ENCODE measurements at places on chromosomes 6 and 20.
A peak's percentile ranks its signal among the peaks of the same experiment; 100 is the strongest.

GRCh38 chr20:49276961-49277785, 684 bp downstream of the ZNFX1 start:
- DNase-seq: peak; percentile 58

DNA sequence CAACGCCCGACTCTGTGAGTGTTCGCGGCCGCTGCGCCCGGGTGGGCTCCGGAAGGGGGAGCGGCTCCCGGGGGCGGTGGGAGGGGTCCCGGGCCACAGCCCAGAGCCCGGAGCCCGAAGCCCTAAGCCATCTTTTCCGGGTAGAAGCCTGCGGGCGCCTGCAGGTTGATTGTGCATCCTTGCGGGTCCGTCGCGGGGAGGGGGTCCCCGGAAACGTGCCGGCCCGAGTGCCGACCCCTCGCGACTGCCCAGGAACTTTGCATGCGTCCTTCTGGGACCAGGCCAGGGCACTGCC, 413 bp downstream of the PTPRA start:
- DNase-seq: peak; percentile 78

GRCh38 chr6:9101920-9102319, 666.6 kb upstream of the SLC35B3 start:
- no peak for DNase-seq

DNA sequence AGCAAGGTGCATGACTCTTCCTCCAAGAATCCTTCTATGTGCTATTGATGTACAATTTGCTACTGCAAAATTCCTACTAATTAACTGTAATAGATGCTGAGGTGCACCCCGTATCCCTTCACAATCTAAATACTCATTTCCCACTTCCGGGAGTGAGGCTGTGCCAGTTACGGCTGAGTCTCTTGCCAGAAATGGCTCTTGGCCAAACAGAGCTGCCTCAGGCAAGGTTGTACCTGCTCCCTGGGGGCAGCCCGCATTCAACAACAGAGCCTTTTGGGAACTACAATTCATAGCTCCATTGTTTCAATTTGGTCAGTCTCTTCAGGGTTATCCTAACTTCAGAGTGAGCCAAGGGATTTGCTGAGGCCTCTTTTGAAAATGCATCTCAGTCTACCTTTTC, 789.8 kb upstream of the MAP3K7 start:
- no peak for DNase-seq

DNA sequence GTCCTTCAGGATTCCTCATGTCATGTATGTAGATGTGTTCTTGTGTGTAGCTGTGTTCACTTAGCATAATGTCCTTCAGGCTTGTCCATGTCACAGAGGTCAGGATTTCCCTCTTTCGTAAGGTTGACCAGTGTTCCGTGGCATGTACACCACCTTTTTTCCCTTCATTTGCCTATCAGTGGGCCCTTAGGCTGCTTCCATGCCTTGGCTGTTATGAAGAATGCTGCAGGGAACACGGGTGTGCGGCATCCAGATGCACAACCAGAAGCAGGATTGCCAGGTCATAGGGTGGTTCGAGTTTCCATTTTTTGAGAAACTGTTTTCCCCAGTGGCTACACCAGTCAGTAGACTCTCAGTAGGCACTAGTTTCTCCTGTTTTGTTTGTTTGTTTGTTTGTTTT, 29.2 kb downstream of the SYNDIG1 start:
- no peak for DNase-seq

- DNase-seq: no peak
Measured at GRCh38 chr6:170376386-170377043, 70.0 kb downstream of the FAM120B start.

GRCh38 chr6:75337835-75338580, 53.4 kb upstream of the TMEM30A start:
- DNase-seq: no peak

DNA sequence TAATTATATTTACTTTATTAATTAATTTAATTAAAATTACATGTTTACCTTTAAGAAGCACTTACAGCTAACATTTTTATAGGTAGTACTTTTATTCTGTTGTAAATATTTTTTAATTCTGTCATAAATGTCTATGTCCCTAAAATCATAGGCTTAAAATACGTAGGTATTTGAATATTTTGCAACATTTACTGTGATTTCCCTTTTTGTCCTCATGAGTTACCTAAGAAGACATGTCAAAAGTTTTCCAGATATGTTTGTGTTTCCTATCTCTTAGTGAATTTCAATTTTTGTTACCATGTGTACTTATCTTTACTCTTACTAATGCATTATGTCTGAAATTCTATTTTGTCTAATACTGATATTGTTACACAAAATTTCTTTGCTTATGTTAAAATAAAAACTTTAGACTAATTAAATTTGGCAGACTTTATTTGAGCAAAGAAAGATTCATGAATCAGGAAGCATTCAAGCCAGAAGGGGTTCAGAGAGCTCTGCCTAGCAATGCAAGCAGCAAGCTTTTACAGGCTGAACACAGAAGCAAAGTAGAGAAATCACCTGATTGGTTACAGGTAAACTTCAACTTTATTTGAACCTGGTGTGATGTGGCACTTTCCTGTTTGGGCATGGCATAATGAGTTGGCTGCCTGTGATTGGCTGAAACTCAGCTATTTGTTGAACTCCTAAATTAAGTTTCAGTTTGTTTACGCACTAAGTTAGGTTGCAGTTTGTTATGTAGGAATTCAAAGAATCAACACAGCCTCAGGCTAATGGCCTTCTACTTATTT, 123.2 kb upstream of the TMEM170B start:
- no peak for DNase-seq

DNA sequence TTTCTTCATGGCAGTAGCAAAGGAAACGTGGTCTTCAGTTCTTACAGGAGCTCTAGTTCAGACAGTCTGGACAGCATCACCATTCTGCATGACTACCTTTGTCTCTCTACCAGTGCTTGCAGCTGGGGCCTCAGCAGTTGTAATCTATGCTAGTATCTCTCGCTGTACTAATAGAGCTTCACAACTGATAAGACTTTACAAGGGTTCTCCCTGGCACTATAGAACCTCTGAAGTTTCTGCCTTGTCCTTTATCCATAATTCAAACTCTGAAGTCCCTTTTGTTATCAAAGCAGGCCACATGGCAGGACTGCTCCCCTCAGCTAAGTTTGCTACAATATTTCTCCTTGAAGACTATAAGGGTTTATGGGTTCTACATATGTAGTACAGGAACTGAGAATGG, 842.1 kb upstream of the ADGRB3 start:
- no peak for DNase-seq

Data from NCI-H82 (cell line).